Activated CD8-positive, alpha-beta memory T cell treated with anti-CD3 and anti-CD28 coated beads for 1 hour (primary cell): ENCODE measurements at places on chromosomes 4 and X.

DNA sequence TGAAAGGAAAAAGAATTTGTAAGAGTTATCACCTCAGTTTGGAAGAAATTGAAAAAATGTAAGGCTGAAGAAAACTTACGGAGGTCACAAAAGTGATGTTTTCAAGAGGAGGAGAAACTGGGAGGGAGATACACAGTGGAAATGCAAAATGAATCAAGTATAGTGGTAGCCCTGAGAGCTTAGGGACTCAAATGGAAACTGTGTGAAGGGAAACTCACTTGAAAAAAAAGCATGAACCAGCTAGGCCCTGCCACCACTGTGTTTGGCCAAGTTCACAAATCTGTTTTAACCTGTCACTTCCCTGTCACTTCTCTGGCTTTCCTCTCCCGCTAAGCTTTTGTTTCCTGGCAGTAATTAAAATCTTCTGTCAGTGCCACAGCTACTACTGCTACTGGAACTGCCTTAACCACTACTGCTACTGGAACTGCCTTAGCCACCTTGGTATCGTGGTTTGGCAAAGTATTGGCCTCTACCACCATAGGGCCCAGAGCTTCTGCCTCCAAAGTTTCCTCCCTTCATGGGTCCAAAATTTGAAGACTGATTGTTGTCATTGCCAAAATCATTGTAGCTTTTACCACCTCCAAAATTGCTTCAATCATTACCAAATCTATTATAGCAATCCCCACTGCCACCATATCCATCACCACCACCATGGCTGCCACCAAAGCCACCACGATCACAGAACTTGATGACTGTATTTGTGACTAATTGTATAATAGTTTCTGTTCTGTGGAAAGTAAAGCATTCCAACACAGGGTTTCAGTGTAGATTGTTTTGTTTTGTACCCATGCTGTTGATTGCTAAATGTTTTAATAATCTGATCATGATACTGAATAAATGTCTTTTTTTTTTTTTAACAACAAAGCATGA, 41.5 kb downstream of the SMARCA5 start:
- no peak for DNase-seq

GRCh38 chr4:15690020-15690809, 8.6 kb downstream of the FAM200B start:
- DNase-seq: no peak

- DNase-seq: no peak
These were observed 17.5 kb upstream of the PPP2R2C start for GRCh38 chr4:6489927-6490326.

DNA sequence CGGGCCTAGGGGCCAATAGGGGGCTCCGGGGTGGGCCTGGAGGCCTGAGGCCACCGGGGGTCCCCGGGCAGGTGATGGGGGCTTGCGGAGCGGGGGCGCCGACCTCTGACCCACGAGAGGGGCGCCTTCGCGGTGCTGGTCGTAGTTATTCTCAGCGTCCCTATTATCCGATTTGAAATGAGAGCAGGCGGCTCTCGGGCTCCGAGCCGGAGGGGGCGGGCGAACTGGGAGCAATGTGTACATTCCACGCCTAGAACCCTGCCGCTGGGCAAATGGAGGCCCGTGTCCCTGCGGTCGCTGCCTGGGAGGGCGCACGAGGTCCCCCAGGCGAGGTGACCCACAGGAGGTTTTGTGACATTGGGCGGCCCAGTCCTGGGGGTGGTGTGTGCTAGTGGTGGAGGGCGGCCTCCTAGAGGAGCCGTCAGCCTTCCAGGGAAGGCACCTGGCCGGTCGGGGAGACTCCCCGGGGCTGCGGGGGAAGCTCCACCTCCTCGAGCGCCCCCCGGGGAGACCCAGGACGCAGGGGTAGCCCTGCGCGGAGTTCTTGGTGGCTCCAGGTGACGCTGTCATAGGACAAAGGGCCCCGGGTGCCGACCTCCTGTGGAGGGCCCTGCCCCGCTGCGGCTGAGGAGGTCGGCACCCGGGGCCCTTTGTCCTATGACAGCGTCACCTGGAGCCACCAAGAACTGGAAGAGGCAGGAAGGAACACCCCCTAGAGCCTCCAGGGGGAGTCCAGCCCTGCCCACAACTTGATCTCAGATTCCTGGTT, 102.6 kb upstream of the PRKX start:
- DNase-seq: peak; percentile 0

GRCh38 chrX:49915361-49916222, 6.8 kb upstream of the CLCN5 start:
- DNase-seq: peak; percentile 10

DNA sequence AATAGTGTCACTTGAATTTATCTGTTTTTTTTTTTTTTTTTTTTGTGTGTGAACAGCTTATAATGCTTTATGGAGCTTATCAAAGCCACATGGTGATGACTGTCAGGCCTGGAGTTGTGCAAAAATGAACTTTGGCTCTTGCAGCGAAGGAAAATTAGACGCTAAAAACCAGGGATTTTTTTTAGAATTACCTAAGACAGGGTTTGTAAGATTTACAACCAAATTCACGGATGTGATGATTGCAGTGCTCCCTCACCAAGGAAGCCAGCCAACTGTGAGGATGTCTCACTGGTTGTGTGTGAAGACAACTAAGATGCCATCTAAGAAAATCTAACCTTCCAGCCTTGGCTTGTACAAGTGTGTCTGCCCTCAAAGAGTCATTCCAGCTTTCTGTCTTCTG, 127.1 kb upstream of the SLC4A4 start:
- no peak for DNase-seq

- DNase-seq: no peak
These were observed 203.8 kb downstream of the AASDH start for GRCh38 chr4:56183344-56183959.

DNA sequence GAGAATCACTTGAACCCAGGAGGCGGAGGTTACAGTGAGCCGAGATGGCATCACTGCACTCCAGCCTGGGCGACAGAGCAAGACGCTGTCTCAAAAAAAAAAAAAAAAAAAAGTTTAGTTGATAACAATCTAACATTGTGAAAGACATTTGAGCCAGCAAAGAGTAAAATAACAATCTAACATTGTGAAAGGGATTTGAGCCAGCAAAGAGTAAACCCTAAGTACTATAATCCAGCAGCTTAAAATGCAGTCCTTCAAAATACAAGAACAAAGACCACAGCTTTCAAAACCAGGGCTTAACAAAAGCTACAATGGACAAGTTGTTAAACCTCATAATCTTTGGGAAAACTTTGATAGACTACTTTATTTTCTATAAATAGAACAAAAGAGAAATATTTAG, 16.9 kb downstream of the MFAP3L start:
- no peak for DNase-seq

- DNase-seq: no peak
These were observed 230.9 kb upstream of the TEX13A start for GRCh38 chrX:105451401-105451800.

DNA sequence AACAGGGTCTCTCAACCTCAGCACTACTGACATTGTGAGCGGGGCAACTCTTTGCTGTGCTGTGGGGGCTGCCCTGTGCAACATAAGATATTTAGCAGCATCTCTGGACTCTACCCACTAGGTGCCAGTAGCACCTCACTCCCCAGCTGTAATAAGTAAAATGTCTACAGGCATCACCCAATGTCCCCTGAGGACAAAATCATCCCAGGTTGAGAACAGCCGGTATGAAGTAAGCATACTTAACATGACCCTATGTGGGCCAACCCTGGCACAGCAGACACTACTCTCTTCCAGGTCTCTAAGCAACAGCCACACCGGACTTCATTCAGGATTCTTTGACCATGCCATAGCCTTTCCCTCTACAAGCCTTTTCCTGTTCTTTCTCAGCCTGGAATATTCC, 10.5 kb upstream of the MGST2 start:
- no peak for DNase-seq
